Kidney (tissue), 22 donors: ENCODE measurements at places on chromosomes 7 and 10.

DNA sequence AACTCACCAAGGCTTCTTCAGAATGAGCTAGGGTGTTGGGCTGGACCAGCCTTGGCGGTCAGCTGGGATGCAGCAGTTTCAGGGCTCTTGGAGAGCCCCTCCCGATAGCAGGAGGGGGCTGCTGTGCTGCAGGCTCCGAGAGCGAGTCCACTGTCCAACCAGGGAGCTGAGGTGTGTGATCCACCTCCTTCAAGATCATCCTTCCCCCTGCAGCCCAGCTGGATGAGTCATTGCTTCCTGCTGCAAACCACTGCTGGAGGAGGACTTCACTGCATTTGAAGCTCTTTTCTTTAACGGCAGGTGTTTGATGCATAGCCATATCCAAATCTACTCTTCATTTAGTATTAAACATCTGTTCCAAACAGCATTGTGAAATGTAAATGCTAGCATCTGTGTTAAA is 54.2 kb upstream of the EBF3 start:
- no peaks in the 10 kb centered on the region for H3K36me3 ChIP-seq
- DNase-seq: no peak
- H3K4me3 ChIP-seq: no peak overlapping the region
- H3K27me3 ChIP-seq: no peaks in the 10 kb centered on the region
- H3K27ac ChIP-seq: no peak overlapping the region

- no peaks in the 10 kb centered on the region for H3K4me1 ChIP-seq
- no peaks in the 10 kb centered on the region for H3K27me3 ChIP-seq
- no peak overlapping the region for H3K4me3 ChIP-seq
- H3K36me3 ChIP-seq: no peaks in the 10 kb centered on the region
- no peak for DNase-seq
These were observed 48.7 kb downstream of the WDFY4 start for GRCh38 chr10:48733329-48733728.

DNA sequence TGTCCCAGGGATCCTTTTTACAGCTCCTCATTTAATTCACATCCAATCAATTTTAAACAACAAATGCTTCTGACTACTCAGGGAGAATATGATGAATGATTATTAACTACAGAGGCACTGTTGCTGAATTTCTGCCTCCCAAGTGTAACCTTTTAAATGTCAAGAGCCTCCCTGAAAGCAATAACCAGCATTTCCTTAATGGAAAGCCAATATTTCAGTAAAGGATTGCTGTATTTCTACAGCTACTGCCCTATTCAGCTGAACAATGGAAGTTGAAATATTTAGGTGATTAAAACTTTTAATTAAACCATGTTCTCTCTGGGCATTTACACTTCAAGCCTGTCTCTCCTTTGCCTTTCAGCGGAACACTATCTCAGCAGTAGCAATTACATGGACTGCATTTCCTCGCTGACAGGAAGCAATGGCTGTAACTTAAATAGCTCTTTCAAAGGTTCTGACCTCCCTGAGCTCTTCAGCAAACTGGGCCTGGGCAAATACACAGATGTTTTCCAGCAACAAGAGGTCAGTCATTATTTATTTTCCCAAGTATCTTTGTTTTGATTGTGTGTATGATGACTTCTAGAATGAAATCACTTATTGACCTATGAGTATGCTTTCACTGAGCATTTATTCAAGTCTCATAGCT is 304.7 kb downstream of the BICC1 start:
- H3K36me3 ChIP-seq: peaks cover 4% of the 10 kb centered on the region
- DNase-seq: peak; percentile 75
- H3K4me3 ChIP-seq: no peak overlapping the region
- no peaks in the 10 kb centered on the region for H3K27me3 ChIP-seq

- peaks cover 2% of the 10 kb centered on the region for H3K4me1 ChIP-seq
- H3K27me3 ChIP-seq: no peaks in the 10 kb centered on the region
- H3K27ac ChIP-seq: no peak overlapping the region
These were observed 22.5 kb downstream of the PDZD8 start for GRCh38 chr10:117352724-117353123.

DNA sequence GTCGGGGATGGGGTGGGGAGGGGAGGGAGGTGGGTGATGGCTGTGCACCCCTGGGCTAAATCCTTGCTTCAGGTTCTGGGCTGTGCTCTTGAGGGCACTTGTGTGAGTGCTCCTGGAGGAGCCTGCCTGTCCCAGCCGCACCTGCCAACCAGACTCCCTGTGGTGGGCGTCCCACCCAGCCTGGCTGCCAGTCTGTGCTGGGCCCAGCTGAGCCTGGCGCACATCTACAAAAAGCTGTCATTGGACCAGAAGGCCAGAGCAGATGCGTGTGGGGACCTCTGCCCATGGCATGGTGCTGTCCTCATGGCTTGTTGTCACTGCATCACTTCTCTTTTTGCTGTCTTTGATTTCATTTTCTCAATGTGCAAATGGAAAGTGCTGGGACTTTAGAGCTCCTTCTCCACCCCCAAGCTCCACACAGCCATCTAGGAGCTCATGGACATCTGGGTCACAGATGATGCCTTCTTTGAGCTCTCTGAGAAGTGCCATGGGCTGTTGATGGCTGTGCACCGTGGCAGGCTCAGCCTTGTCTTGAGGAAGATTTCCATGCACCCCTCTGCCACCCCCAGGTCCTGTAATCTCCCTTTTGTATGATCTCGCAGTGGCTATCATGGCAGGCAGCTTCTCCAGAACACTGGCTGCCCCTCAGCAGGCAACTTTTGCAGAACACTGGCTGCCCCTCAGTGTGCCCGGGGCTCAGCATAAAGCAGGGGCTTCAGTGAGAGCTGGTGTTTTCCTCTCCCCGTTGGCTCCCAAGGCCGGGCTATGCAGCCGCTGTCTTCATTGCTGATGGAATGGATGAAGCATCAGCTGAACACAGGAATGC is 83.9 kb downstream of the ADCY1 start:
- no peaks in the 10 kb centered on the region for H3K27me3 ChIP-seq
- no peak overlapping the region for H3K4me3 ChIP-seq
- no peak overlapping the region for H3K27ac ChIP-seq
- H3K4me1 ChIP-seq: no peaks in the 10 kb centered on the region
- no peak for DNase-seq

- DNase-seq: peak; percentile 61
- no peak overlapping the region for H3K4me3 ChIP-seq
- H3K36me3 ChIP-seq: no peaks in the 10 kb centered on the region
- no peak overlapping the region for H3K27ac ChIP-seq
- no peaks in the 10 kb centered on the region for H3K4me1 ChIP-seq
- H3K27me3 ChIP-seq: no peaks in the 10 kb centered on the region
These were observed 421.4 kb downstream of the SDK1 start for GRCh38 chr7:3722396-3722922.

GRCh38 chr10:92907280-92907679 is 59.0 kb downstream of the EXOC6 start:
- no peak overlapping the region for H3K27ac ChIP-seq
- no peak overlapping the region for H3K4me3 ChIP-seq
- H3K4me1 ChIP-seq: no peaks in the 10 kb centered on the region
- H3K27me3 ChIP-seq: no peaks in the 10 kb centered on the region
- DNase-seq: no peak

GRCh38 chr10:131860311-131860710 is 40.5 kb upstream of the PPP2R2D start:
- H3K27me3 ChIP-seq: no peaks in the 10 kb centered on the region
- no peak overlapping the region for H3K4me3 ChIP-seq
- DNase-seq: no peak
- no peaks in the 10 kb centered on the region for H3K36me3 ChIP-seq

DNA sequence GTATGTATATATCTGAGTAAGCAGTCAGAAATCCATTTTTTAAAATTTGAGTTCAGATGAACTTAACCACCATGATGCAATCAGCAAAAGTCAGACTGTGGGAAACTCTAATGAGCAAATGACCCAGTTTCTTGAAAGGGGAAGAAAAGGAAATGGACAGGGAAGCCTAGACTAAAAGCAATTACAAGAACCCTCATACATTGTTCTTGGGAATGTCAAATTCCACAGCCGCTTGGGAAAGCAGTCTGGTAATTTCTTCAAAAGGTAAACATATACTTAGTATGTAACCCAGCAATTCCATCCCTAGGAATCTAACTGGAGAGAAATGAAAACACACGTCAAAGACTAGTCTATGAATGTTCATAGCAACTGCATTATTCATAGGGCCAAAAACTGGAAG is 16.4 kb upstream of the FOXK1 start:
- no peak overlapping the region for H3K27ac ChIP-seq
- DNase-seq: no peak
- no peak overlapping the region for H3K4me3 ChIP-seq
- no peaks in the 10 kb centered on the region for H3K4me1 ChIP-seq

DNA sequence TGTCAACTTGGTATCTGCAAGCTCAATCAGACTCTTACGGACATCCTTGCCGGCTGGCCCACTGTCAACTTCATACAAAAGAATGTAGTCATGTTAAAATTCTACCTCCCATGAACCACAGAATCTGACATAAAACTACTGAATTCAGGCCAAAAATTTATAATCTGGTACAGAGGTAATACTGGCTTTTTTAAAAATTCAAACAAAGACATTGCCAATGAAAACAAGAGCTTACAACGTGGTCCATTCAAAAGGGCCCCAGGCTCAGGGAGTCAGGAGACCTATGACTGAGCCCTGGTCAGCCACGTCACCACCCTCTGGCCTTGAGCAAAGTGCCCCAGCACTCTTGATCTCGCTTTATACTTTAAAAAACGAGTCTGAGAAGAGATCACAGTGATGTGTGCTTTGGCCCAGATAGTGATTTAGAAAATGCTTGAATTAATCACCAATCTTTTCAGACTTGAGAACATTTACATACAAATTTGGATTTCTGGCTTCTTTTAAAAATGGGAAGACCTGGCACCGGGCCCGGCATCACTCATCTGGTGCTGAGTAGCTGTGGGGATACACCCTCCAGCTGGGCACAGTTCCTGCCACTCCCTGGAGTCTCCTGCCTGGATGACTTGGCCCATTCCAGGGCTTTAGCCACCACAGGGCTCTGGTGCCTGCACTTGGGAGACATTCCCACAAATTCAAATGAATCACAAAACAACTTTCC is 94.1 kb downstream of the PIP4K2A start:
- H3K27me3 ChIP-seq: no peaks in the 10 kb centered on the region
- peak overlapping the region; percentile 47 for H3K27ac ChIP-seq
- DNase-seq: no peak
- no peaks in the 10 kb centered on the region for H3K36me3 ChIP-seq
- H3K4me1 ChIP-seq: no peaks in the 10 kb centered on the region
- H3K4me3 ChIP-seq: no peak overlapping the region
